HEK293T (cell line): ENCODE measurements at places on chromosomes 12 and 14.

DNA sequence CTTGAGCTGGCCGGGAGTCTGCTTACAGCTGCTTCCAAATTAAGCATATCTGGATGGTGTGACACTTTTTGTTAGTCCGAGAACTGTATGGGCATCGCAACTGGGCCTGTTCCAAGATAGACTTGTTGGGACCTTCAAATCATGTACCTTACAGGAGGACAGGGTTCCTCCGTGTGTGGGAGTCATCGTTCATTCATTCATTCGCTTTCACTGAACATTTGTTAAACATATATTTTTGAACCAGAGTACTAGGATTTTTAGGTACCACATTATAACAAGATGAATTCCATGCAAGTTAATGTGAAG, 387 bp upstream of the IPO8 start:
- no peak for DNase-seq

DNA sequence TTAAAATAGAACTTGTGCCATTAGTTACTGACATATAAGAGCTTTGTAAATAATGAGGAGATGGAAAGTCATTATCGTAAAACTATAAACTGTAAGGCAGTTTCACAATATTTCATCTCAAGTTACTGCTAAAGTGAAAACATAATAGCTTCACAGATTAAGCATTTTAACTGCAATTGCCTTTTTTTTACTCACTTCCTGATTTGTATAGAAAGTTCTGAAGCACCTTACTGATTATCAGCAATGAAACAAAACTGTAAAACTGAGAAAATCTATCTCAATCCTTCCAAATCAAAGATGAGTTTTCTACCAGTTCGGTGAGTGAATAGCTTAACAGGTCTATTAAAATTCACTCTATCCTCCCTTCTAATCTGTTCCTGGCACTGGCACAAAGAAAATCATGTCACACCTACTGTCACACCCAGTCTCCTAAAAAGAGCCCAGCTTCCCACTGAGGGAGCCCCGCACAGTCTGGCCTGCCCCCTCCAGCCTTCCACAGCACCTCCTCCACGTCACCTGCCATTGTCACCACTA, 161.4 kb upstream of the ABCD2 start:
- DNase-seq: peak; percentile 23

DNA sequence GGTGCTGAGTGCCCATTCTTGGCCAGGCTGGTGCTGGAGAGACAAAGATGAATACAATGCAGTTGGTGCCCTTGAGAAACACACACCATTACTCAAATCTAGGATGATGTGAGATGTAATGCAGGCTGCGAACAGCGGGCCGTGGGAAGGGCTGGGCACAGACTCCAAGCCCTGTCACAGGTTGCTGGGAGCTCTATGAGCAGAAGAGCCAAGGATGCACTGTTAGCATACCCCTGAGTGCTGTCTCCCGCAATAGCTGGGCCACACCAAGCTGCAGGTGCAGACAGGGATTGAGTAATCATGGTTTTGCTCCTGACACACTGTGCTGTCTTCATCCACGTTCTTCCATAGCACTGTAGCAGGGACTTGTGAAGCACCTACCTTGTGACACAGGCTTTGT, 247.5 kb upstream of the CRY1 start:
- DNase-seq: no peak

- DNase-seq: peak; percentile 78
Measured at GRCh38 chr14:69242311-69243224, 17.4 kb upstream of the GALNT16 start.
